Aorta (tissue), 5 donors: ENCODE measurements at places on chromosomes 1 and 21. TPM values are rescaled to one million over a fixed set of nuclear protein-coding genes. Genes with fewer than 3 reads are reported as not detected.

Gene CD5L
- not detected for total RNA-seq

Gene HTR6
- total RNA-seq: 0.18 TPM

DNA sequence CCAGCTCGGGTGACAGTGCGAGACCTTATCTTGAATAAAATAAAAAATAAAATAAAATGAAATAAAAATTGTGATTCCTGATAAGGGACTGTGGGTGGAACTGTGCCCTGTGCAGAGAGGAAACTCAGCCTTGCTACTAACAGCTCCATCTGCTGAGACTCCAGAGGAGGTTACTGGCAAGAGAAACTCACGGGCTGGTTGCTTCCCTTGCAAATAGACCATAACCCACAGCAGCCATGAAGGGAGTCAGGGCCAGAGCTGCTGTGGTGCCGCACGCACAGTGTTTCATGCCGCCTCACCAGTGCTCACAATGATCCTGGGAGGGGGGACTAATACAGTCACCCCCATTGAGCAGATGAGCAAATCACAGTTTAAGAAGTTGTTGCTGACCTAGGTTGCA, 13.7 kb downstream of the ZBTB17 start:
- DNase-seq: no peak

DNA sequence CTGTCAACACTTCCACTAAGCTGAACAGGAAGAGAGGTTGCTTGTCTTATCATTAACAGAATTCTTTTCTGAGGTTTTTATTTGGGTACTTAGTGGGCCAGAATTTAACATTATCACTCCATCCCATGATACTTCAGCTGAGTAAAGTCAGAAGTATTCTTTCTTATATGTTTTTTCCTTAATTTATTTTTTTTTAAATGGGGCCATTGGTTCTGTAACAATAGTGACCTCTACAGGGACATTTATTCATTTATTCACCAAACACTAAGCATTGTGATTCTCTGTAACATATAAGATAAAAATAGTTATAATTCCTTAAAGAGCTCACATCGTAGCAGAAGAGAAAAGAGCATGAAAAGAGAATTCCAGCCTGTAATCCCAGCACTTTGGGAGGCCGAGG, 9.8 kb downstream of the GREM2 start:
- no peak for DNase-seq

- no peak for DNase-seq
Measured at GRCh38 chr1:224524679-224525078, 90.1 kb upstream of the WDR26 start.

Gene KRTAP19-8
- not detected for total RNA-seq

GRCh38 chr1:102498929-102499328, 502.2 kb upstream of the OLFM3 start:
- no peak for DNase-seq

Gene PYHIN1
- total RNA-seq: 4.7 TPM

GRCh38 chr1:228275179-228275429, 67.3 kb downstream of the OBSCN start:
- DNase-seq: no peak

Gene LYSMD1
- 9.6 TPM for total RNA-seq

GRCh38 chr1:47849005-47849521, 148.1 kb downstream of the TRABD2B start:
- no peak for DNase-seq

DNA sequence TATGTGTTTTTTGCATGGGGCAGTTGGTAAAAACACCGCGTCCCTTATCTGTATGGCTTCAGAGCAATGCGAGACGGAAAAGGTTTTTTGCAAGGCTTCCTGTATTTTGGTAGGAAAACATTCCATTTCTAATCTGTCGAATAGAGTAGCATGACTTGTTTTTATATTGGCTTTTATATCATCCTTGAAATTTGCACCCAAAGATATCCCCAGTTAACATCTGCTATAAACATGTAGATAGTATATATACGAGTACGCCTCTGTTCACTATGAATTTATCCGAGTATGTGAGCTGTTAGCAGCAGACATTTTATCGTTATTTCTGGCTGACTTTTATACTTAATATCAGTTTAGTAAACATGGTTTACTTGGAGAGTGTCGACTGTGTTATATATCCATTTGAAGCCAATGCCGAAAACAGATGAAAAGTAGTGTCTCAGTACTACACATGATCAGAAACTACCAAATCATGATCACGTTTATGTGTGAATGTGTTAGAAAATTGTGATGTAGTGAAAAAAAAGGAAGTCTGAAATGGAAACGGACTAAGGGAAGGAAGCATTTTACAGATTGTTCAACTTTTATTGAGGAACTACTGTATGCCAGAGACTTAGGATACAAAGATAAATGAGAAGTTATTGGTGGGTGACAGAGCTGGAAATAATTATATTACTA, 1.0 kb downstream of the LEPR start:
- DNase-seq: no peak

GRCh38 chr1:196152975-196153374, 455.3 kb downstream of the KCNT2 start:
- no peak for DNase-seq

GRCh38 chr1:157091186-157091585, 8.4 kb downstream of the ETV3L start:
- DNase-seq: no peak

DNA sequence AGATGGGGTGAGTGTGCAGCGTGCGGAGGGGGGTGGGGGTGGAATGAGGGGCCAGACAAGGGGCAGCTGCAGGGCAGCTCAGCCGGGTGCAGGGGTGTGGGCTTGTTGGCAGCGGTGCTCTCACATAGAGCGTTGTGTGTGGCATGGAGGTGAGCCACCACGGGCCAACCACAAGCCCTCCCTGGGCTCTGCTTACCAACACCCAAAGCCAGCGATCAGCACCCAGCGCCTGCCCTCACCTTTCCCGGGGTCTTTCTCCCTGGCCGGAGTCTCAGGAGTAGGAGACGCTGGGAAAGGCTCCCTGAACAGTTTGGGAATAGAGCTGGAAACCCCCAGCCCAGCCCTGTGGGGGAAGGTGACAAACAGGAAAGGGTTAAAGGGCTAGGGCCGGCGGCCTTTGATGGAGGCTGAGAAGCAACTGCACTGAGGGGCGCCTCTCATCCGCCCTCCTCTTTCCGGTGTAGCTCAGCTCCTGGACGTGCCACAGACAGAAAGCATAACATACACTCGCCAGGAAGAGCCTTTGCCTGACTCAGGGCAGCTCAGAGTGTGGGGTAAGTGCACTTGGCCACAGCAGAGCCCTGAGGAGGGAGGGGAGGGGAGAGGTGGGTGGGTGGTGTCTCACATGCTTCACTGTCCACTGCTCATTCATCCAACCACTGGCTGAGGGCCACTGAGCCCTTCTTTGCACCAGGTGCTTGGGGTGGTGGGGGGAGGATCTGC, 577 bp downstream of the IKBKE start:
- DNase-seq: peak; percentile 66

Gene C1orf105
- total RNA-seq: not detected

Gene A3GALT2
- total RNA-seq: 0.81 TPM

GRCh38 chr1:97412166-97412565, 508.7 kb downstream of the DPYD start:
- DNase-seq: no peak

Gene TMCO4
- 33.1 TPM for total RNA-seq

GRCh38 chr1:70387507-70387906, 23.6 kb upstream of the CTH start:
- DNase-seq: no peak

- no peak for DNase-seq
Measured at GRCh38 chr1:167223144-167224103, 2.7 kb downstream of the POU2F1 start.

Gene PCP4L1
- 1.2 TPM for total RNA-seq

Gene HMGCS2
- total RNA-seq: not detected

Gene PEF1
- total RNA-seq: 65.0 TPM
